ENCODE measurements at places on chromosomes 3 and 15.

DNA sequence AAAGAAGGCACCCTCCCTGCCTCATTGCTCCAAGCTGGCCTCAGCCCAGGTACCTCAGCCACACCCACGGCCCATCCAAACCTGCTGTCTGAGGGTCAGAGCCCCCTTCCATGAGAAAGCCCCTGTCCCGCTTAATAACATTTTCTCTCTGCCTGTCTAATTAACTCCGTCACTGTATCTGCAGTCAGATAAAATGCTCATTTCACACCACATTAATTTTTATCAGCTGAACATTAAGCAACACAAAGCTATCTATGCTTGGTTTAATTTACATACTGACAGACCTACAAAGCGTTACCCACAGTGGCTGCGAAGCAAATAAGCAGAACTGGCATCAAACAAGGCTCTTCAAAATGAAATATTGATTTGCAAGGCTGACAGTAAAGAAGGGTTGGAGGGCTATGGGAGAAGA lies 309.8 kb upstream of the ICE2 start:
- no peak for DNase-seq

GRCh38 chr15:99435877-99436541 lies 129.8 kb upstream of the MEF2A start:
- no peak for DNase-seq

DNA sequence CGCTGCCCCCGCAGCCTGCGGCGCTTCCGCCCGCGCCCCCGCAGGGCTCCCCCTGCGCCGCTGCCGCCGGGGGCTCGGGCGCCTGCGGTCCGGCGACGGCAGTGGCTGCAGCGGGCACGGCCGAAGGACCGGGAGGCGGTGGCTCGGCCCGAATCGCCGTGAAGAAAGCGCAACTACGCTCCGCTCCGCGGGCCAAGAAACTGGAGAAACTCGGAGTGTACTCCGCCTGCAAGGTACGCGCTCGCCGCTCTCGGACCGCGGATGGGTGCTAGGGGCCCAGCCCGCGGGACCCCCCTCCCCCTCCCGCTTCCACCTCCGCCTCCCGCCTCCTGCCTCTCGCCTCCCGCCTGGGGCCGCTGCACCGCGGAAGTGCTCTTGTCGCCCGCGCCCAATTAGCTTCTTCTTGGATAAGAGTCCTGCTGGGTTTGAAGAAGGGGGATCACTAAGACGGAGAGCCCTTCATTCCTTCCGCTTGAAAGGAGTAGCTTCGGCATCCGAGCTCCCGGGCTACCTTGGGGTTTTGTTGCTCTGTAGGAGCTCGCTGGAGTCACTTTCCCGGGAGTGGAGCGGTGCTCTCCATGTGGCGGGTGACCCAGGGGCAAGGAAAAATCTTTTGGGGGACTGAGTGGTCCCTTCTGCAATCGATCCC lies 426 bp downstream of the KAT2B start:
- no peak for DNase-seq

- no peak for DNase-seq
Measured at GRCh38 chr15:62637574-62637897, 405.0 kb upstream of the TPM1 start.

DNA sequence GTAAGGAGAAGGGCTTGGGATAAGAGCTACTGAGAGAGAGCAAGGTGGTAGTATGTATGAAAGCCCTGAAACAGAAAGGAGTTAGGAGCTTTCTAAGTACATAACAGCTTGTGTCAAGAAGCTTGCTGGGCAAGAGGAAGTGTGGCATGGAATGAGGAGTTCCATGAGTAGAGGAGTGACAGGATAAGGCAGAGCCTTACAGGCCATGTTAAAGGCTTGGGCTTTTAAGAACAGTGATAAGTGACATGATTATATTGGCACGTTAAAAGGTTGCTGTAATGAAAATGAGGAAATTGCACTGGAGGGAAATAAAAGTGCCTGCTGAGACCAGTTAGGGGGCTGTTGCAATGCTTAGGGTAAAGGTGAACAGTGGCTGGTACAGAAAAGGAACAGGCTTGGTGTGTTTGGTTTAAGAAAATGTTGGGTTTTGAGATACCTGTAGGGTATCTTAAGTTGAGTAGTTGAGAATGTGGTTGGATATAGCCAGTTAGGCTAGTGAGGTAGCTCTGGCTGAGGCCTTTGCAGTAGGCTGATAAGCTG lies 49.0 kb downstream of the MEF2A start:
- no peak for DNase-seq

GRCh38 chr3:133991209-133991608 lies 38.5 kb downstream of the SLCO2A1 start:
- DNase-seq = no peak

GRCh38 chr15:85408270-85408746 lies 27.9 kb downstream of the AKAP13 start:
- DNase-seq = no peak

- no peak for DNase-seq
Measured at GRCh38 chr15:89146366-89146765, 58.1 kb downstream of the ABHD2 start.

GRCh38 chr3:64872345-64872744 lies 184.5 kb upstream of the ADAMTS9 start:
- no peak for DNase-seq

- no peak for DNase-seq
Measured at GRCh38 chr3:13332158-13332557, 88.0 kb downstream of the NUP210 start.

DNA sequence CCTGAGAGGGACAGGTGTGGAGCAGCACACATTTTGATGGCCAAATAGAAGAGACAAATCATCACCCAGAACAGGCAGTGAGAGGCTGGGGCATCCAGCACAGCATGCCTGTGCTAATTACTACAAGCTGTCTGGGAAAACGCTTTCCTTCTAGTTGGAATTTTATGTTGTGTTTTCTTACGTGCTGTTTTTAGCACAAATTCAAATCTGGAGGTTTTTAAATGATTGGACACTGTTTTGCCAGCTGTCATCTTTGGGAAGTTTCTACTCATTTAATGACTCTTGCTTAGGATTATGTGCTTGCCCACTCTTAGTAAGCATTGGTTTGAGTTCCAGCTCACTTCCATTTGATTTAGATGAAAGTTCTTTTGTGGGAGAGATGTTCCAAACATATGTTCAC lies 43.5 kb downstream of the EAF1 start:
- no peak for DNase-seq

DNA sequence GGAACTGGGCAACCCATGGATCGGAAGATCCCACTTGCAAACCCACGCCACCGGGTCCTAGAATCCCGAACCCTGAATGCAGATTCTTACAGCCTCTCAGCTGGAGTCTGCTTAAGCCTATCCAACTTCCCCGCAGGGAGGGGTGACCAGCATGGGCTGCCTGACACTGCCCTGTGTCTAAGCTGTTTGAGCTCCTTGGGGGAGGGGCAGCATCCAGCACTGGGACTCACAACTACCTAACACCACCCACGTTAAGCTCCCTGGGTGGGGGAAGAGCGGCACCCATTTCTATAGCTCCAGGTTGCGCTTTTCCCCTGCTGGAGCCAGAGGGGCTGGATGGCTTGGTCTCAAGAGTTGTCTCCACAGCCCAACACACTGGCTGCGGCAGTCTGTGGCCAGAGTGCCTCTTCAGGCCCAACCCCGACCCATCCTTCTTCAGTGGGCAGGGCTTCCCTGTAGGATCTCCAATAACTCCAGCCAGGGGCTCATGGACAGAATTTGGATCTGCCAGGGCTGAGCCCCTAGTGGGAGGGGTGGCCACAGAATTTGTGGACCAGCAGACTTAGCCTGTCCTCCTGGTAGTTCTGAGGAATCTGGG lies 649.2 kb downstream of the TUSC7 start:
- DNase-seq = no peak

DNA sequence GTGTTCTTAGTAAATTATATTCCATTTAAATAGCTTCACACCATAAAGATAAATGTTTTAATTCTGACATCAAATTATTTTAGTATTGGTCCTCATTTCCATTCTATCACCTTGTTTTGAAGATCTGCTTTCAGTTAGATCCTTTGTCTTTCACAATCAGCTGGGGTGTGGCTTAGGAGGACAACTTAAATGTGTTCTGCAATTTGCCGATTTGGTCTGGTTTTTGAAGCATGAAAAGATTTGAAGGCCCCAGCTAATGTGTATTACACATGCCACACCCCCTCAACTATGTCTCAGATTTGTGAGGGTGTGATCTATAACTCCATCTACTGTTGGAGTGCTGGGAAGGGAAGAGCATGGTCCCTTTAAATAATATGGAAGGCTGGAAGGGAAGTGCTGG lies 516.1 kb upstream of the GOLIM4 start:
- no peak for DNase-seq

GRCh38 chr3:9884555-9885165 lies 4.6 kb upstream of the CIDEC start:
- peak; percentile 41 for DNase-seq

- DNase-seq = no peak
Measured at GRCh38 chr3:145094355-145094941, 1066.5 kb downstream of the PLOD2 start.

GRCh38 chr3:64073158-64073761 lies 50.0 kb upstream of the PSMD6 start:
- no peak for DNase-seq

GRCh38 chr3:149646181-149646766 lies 11.6 kb downstream of the WWTR1 start:
- no peak for DNase-seq

DNA sequence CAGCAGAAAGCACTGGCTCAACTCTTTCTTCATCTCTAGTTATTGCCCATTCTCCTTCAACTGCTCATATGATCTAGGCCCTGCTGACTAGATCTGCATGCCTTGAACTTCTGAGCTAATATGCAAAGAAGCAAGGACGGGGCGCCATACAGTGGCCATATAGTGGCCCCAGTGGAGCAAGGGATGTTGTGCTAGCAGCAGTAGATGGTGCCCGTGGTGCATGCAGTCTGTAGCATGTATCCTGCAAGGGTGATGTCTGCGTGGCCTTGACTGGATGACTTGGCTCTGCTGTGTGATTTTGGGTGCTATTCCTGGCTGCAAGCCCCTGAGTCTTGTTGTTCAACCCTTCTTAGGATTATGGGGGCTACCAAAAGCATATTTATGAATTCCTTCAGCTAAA lies 12.2 kb upstream of the NMD3 start:
- DNase-seq = no peak

GRCh38 chr3:69698728-69699127 lies 40.5 kb upstream of the MITF start:
- DNase-seq = no peak

GRCh38 chr3:128619146-128619890 lies 31.3 kb downstream of the RPN1 start:
- peak; percentile 61 for DNase-seq

DNA sequence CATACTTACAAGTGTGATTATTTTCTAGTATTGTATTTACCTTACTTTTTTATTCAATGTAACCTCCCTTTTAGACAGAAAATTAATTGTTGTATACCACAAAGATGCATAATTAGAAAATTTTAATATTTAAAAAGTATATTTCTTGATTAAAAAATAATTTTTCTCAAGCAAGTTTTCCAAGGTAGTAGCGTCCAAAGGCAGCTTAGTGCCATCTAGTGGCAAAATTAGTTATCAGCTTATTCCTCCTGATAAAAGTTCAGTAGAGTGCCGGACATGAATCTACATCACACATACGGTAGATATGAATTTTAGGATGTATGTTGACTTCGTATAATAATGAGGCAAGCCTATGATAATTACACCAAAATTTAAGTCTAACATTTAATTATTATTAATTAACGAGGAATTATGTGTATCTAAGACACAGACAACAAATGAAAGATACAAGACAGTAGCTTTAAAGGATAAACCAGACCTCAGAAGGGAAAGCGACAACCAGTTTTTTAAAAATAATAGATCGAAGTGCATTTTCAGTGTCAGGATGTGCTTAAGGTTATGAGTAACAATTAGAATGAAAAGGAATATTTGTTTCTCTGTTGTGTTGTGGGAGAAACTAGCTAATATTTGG lies 405.9 kb downstream of the ROBO1 start:
- DNase-seq = peak; percentile 10

GRCh38 chr3:5278666-5279065 lies 91.2 kb downstream of the EDEM1 start:
- DNase-seq = no peak

DNA sequence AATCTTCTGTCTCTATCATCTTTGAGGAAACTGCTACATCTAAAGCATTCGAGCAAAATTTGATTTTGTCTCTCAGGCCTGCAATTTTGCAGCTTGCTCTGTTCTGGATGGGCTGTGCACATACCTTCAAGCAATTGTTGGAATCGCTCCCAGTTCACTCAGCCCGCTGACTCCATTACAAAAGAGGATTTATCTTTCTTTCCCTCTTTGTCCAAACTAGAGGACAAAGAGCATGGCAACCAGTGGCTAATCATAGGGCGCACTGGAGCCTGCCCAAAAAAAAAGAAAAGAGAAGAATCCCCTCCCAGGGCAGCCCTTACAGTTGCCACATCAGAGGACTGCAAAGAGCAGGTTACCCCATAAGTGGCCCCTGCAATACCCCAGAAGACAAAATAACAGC lies 49.0 kb upstream of the DUT start:
- DNase-seq = no peak

DNA sequence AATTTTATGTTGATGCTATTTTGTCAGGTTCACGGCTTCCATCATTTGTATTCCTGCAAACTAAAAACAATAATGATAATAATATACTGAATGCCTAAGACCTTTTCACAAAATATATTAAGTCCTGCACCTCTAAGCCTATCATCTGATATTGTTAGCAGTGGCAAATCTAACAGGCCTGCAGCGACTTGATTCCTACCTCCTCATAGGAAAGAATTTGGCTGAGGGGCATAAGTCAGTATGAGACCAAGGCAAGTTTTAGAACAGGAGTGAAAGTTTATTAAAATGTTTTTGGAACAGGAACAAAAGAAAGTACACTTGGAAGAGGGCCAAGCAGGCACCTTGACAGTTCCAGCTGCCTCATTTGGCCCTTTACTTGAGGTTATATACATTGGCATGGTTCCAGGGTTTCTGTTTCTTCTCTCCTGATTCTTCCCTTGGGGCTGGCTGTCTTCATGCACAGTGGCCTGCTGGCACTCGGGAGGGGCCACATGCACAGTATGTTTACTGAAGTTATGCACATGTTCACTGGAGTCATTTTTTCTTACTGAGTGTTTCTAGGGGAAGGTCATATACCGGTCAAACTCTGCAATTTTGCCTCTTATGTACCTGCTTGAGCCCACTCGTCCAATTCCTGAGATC lies 418.1 kb downstream of the EPHA6 start:
- DNase-seq = no peak

DNA sequence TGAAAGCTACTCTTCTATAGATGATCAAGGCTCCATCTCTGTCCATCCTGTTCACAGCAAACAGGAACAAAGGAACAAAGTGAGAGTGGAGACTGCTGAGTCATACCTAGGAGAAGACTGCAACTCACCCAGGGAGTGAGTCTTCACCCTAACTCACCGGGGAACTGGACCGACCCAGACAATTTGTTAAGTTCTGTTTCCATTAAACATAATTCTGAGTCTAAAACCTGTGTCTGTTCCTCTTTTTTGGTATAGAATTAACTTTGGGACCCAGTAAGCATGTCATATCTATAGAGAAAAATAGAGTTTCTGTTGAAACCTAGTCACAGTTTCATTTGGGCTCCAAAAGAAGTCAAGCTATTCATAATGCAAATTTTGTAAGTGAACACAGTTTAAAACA lies 21.6 kb downstream of the CCDC80 start:
- no peak for DNase-seq
